ENCODE measurements at places on chromosomes 5 and 9.

- no peak for DNase-seq
Measured at GRCh38 chr5:10519729-10520128, 44.1 kb upstream of the ANKRD33B start.

- DNase-seq: no peak
Measured at GRCh38 chr5:31463351-31463750, 68.5 kb downstream of the DROSHA start.

- no peak for DNase-seq
Measured at GRCh38 chr9:70260007-70260443, 1.2 kb downstream of the SMC5 start.

DNA sequence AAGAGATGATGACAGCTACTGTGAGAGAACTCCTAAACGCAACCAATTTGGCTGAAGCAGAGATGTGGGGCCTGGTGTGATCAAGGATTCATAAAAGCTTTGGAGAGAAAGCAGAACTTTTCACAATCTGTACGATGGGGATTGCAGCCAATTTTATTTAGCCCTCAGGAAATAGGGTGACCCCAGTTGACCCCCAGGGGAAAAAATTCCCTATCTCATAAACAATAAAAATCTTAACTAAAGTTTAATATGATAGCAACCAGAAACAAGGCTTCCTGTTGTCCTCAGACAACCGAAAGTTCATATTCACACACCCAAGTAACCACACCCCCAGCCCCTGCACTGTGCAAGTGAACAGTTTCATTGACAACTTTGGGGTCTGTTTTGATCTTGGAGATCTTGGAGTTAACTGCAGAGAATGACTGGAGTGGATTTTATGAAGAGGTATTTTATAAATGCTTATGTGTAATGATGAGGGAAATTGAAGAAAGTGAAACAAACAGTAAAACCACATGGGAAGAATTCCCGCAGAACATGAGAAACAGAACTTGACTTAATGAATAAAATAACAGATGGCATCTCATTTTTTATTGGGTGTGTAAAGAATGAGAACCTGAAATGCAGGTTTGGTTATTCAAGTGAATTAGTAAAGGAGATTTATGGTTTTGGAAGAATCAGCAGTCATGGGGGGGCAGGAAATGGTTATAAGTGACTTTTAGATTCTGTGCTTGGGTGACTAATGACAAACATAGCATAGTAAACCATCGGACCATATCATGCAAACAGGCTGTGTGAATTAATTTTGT lies 94.5 kb downstream of the PDE4D start:
- no peak for DNase-seq

GRCh38 chr5:173480896-173481295 lies 135.6 kb downstream of the BOD1 start:
- no peak for DNase-seq

DNA sequence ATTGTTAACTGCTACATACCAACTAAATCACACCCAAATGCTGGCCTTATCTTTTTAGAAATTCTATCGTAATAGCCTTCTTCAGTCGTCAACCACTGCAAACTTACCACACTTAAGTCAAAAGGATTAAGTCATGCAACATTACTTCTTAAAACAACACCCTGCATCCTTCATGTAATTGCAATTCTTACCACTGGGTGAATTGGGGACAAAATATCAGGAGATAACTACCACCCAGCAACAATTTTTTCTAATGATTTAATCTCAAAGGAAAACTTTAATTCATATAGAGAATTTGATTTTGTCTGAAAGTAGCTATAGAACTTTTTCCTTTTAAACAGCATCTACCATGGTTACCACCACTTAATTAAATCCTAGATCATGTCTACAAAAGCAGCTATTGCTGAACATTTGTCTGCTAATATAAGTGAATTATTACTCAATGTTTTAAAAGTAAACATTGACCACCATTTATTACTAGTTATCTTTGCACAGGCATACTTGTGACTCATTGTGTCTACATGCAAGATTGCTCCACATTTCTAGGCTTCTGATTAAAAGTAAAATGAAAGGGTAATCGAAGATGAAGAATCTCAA lies 10.5 kb downstream of the MLLT3 start:
- DNase-seq: no peak

GRCh38 chr5:133828722-133829121 lies 139.7 kb downstream of the C5orf15 start:
- DNase-seq: no peak

- DNase-seq: no peak
Measured at GRCh38 chr5:135085133-135085935, 51.3 kb upstream of the PITX1 start.

- DNase-seq: no peak
Measured at GRCh38 chr9:92709954-92710353, 40.0 kb upstream of the IPPK start.

GRCh38 chr5:96336351-96336985 lies 96.6 kb downstream of the PCSK1 start:
- DNase-seq: peak; percentile 41

DNA sequence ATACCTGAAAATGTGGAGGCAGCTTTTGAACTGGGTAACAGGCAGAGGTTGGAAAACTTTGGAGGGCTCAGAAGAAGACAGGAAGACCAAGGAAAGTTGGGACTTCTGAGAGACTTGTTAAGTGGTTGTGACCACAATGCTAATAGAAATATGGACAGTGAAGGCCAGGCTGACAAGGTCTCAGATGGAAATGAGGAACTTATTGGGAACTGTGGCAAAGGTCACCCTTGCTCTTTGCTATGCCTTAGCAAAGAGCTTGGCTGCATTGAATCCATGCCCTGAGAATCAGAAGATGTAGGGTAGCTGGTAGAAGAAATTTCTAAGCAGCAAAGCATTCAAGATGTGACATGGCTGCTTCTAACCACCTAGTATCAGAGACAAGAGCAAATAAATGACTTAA lies 244.4 kb upstream of the ADRA1B start:
- DNase-seq: no peak

DNA sequence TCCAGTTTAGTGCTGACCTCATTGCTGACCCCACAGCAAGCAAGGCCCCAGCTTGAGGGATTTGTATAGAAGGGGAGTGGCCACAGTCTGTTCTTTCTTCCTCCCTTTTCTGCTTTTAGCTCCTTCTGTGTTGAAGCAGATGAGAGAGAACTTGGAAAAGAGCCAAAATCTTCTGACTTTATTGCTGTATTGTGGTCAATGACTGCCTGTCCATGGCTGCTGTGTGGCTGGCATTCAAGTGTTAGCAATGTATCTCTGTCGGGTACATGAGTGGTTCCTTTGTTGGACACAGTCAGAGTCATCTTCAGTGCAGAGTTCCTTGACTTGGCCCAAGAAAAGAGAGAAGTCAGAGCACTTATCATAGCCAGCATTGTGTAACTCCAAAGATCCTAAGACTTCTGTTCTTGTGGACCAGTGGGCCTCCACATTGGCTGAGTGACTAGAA lies 154.1 kb downstream of the LRRC70 start:
- no peak for DNase-seq

GRCh38 chr5:78985725-78986223 lies 664 bp upstream of the ARSB start:
- peak; percentile 30 for DNase-seq

DNA sequence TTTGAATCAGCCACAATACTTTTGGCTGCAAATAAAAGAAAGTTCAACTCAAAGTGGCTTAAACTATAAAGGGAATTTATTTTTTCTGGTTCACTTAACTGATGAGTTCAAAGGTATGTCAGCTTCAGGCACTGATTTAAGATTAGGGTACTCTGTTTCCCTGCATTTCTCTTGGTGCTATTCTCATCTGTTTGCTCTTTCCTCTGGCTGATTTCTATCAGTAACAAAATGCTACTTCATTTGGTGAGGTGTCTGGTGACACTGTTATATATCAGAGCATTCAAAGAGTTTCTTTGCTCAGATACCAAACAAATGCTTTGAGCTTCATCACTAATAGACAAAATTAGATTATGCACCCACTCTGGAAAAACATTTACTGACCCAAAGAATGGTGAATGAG lies 65.9 kb upstream of the HTR4 start:
- DNase-seq: no peak

DNA sequence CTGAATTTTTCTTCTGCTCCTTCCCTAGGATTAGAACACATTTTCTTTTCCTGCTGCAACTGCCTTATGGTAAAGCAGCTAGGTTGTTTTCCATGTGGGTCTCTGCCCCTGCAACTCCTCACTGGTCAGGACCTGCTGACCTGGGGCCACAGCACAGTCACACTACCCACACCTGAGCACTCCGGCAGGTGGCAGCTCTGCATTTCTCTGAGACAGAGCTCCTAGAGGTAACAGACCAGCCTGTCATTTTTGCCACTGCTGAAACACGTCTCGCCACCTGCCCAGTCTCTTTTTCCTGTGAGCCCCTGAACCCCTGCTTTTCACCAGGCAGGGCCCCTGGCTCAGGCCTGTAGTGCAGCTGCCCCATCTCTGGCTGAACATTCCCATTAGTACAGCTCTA lies 609.6 kb downstream of the HINT1 start:
- no peak for DNase-seq

DNA sequence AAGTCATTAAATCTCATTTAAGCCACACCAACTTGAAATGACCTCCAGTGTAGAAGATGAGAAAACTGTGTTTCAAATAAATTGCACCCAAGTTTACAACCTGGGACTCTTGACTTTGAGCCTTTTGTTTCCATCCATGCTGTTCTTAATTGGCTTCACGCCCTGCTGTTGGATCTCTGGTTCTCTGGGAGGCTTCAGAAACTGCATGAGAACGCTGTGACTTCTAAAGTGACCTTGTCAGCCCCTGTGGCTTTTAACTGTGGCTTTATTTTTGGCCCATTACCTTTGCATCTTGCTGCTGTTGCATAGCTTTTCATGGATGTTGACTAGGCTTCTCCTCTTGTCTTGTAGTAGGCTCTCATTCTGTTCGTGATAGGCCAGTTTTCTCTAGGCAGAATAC lies 29.3 kb downstream of the TNFAIP8 start:
- DNase-seq: no peak

DNA sequence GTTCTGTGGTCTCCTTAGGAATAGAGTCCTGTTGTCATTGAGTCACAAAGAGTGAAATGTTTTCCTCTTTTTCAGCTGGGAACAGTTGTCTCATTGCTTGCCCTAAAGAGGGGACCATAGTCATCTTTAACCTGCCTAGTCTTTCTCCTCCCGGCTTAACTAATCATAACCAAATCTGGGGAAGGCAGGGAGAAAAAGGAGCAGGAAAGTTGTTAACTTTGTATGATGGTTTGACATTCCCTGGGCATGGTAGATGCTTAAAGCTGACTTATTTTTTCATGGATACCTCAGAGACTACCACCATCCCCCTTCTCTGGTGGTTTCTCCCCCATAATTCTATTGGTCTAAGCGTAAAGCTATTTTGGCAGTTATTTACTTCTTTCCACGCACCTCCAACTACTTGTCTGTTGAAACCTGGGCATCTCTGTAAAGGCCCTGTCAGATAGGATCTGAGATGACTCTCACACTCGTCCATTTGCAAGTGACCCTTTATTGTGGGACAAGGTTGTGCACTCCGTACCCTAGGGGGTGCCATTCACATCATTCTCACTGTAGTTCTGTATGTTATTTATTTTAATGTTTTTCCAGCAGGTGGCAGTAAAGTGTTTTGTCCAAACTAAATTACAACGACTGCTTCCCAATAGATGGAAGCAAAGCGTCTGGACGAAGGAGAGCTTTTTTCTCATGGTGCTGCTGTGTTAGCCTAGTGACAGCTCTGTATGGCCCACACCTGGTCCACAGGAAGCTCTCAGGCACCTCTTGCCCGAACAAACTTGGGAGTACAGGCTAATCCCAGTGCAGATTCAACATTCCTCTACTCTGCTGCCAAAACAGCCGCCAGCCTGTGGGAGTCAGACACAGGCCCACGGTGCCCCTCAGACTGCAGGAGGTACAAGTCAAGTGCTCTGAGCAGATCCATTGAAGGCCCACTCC lies 3.0 kb upstream of the FAM13B start:
- peak; percentile 31 for DNase-seq

GRCh38 chr9:78397454-78397853 lies 100.5 kb downstream of the PSAT1 start:
- DNase-seq: no peak

- DNase-seq: no peak
Measured at GRCh38 chr5:116454417-116454927, 120.2 kb downstream of the SEMA6A start.

GRCh38 chr5:39502704-39503103 lies 77.9 kb upstream of the DAB2 start:
- DNase-seq: no peak

- DNase-seq: no peak
Measured at GRCh38 chr5:142783601-142784341, 13.6 kb downstream of the ARHGAP26 start.

DNA sequence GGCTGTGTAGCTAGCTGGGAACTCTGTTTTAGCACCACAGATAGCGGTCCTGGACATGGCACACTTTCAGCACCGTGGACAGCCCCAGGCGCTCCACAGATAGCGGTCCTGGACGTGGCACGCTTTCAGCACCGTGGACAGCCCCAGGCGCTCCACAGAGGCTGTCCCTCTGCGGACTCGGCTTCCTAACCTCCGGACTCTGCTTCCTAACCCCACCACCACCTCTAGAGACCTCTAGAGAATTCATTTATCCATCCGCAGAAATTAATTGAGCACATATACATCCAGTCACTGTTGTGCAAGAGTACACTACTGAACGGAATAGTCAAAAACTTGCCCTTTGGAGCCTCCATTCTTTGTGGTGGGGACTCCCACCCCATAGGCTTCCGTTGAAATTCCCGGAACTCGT lies 27.4 kb downstream of the UNC5A start:
- peak; percentile 19 for DNase-seq

GRCh38 chr9:131668057-131668438 lies 71.8 kb downstream of the RAPGEF1 start:
- DNase-seq: no peak

DNA sequence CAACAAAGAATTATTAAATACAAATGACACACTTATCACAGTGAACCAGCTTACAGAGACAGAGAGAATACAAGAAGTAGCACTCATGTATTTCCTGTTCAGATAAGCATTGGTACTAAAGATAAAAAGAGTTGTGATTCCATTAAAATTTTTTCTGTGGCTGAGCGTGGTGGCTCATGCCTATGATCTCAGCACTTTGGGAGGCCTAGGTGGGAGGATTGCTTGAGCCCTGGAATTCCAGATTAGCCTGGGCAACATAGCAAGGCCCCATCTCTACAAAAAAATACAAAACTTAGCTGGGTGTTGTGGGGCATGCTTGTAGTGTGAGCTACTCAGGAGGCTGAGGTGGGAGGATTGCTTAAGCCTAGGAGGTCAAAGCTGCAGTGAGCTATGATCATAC lies 32.9 kb downstream of the FCHO2 start:
- no peak for DNase-seq

DNA sequence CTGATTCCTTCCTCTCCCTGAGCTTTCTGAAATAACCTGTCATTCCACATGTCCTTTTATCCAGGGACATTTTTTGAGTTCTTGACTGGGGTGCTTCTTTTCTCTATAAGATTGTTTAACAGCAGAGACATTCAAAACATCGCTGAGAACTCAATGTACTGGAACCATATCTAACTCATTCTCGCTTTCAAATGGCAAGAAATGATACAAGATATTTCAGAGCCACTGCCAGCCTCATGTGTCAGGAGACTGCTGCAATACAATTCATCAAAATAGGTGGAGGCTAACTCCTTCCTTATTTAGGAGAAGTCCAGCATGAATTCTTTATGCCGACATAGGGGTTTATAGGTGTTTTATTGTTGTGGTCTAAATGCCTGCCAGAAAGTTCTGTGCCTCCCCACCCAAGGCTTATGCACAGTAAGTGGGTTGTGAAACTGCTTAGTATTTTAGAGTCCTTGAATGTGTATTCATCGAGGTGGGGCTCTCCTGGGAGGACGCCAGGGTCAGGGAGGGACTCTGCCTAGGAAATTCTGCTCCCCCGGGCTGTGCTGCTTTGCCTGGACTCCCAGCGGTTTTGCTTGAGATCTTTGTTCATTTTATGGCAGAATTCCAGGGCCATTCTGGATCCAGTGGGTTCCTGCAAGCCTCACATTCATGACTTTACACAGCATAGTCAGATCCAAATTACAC lies 53.9 kb downstream of the ZNF474 start:
- DNase-seq: no peak

Data from stimulated activated CD8-positive, alpha-beta memory T cell treated with anti-CD3 and anti-CD28 coated beads, Interleukin-15, amount 100 ng/mL, for 4 hours (primary cell).